ENCODE measurements at places on chromosomes 1 and 21.

DNA sequence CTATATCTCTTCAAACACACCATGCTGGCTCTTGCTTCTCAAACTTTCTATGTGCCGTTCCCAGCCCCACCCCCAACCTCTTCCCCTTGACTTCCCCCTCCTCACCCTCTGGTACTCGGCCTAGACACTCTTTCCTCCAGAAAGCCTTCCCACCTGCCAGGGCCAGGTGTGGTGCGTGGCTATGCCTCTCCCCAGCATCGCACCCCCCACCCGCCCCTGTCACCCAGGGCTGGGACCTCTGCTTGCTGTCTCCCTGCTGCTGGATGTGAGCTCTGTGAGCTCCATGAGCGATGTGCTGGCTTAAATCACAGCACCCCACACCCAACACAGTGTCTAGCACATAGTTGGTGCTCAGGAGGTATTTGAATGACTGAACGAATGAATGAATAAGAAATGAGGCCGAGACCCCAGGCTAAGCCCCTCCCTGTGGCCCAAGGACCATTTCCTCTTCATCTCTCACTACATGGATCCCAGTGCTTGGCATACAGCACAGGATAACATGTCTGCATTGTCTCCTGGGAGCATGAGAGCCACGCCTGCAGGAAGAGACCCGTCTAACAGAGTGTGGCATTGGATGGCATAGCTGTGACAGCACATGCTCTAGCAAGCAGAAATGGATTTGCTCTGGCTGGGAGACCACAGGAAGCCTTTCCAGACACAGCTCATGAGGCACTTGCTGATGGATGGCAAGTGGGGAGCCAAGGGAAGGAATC lies 19.7 kb downstream of the TNNT2 start:
- DNase-seq, result no peak

DNA sequence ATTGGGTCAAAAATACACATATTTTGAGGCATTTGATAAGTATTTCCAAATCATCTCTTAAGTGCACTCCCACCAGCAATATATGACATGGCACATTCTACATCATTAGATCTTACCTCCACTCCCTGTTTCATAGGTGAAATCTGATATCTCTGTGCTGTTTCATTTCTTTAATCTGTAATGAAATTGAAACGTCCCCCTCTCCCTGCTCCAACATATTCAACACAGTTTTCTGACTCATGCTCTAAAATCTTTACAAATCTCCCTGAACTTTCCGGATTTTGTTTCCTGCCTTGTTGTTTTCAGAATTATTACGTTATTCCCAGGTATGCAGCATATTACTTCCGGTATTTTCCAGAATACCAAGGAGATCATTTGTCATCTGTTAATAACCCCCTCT lies 66.1 kb upstream of the AKT3 start:
- DNase-seq, result no peak

- DNase-seq, result no peak
Measured at GRCh38 chr1:166017395-166017794, 149.4 kb downstream of the FAM78B start.

GRCh38 chr1:41842326-41842725 lies 76.4 kb downstream of the HIVEP3 start:
- no peak for DNase-seq

GRCh38 chr1:215132156-215132555 lies 49.6 kb downstream of the KCNK2 start:
- no peak for DNase-seq

DNA sequence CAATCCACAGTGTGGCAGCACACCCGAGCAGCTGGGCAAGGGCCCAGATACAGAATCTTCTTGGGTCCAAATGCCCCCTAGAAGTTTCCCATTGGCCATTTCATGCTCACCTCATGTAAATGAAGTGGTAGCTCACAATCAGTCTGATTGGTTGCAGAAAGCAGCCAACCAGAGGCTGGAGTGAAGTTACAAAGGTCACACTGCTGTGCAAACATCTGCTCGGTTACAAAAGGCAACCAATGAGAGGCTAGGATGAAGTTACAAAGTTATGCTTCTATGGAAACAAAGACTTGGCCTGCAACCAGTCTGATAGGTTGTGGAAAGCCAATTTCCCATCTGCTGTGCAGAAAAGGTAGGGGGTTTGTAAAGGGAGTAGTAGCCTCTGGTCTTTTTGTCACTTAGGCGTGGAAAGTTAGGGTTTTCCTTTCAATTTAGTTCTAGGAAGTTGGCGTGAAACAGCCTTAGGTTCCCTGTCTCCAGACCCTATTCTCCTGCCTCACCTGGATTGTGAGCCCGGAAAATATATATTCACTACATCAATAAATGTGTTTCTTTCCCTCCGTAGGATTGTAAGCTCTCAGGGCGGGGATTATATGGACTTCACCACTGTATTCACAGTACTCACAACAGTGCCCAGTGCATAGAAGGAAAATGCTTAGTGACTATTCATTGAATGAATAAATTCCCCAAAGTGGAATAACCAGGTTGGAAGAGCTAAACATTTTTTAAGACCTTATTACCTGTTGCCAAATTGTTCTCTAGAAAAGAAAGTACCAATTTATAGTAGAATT lies 91.9 kb downstream of the URB2 start:
- DNase-seq, result no peak

GRCh38 chr1:81340239-81340638 lies 460.5 kb upstream of the ADGRL2 start:
- no peak for DNase-seq

DNA sequence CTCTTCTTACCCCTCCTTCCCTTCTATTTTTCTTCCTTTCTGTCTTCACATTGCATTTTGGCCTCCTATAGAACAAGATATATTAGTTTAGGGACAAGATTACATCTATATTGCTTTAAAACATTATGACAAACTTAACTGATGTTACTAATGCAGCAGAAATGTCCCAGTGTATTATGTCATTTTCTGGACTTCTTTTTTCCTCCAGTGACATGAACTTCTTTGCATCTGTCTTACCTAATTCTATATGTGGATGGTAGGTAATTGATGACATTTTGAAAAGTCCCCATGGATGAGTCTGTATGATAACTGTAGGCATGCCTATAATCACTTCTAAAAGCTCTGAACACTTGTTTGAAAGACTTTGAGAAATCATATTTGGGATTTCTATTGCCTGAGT lies 89.5 kb downstream of the FNBP1L start:
- DNase-seq, result no peak

- no peak for DNase-seq
Measured at GRCh38 chr1:29311352-29312030, 75.2 kb downstream of the PTPRU start.

GRCh38 chr1:62613325-62613727 lies 16.0 kb downstream of the ANGPTL3 start:
- DNase-seq, result no peak

GRCh38 chr1:22773981-22774832 lies 63.6 kb downstream of the EPHB2 start:
- DNase-seq, result no peak

DNA sequence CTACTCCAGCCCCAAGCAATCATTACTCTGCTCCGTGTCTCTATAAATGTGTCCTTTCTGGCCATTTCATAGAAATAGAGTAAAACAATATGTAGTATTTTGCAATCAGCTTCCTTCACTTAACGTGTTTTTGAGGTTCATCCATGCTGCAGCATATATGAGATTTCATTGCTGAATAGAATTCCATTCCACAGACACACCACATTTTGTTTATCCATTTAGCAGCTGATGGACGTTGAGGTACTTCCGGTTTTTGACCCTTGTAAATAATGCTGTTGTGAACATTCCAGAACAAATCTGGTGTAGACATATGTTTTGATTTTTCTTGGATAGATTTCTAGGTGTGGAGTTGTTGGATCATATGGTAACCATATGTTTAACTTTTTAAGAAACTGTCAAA lies 30.7 kb downstream of the ADAM30 start:
- DNase-seq, result no peak

DNA sequence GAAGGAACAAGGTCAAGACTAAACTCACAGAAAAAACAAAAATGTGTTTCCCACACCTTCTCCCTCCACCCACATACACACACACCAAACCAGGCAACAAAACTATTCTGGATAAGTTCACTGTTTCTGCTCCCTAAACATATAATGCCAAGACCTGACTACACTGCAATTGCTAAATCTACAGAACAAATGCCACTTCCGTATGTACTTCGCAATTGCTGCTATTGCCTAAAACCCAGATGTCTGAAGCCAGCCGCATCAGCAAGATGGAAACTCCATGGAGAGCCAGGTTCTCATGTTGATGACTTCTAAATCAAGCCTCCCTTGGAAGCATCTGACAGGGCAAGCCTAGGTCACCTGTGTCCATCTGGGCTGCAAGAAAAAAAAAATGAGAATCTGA lies 8.3 kb upstream of the AIM2 start:
- no peak for DNase-seq

DNA sequence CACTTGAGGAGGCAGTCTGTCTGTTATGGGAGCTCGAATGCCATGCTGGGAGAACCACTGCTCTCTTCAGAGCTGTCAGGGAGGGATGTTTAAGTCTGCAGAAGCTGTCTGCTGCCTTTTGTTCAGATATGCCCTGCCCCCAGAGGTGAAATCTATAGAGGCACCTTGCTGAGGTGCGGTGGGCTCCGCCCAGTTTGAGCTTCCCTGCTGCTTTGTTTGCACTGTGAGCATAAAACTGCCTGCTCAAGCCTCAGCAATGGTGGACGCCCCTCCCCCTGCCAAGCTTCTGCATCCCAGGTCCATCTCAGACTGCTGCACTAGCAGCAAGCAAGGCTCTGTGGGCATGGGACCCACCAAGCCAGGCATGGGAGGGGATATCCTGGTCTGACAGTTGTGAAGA lies 247.5 kb downstream of the LMX1A start:
- DNase-seq, result peak; percentile 86

GRCh38 chr1:17615157-17615556 lies 75.7 kb downstream of the ARHGEF10L start:
- DNase-seq, result no peak

DNA sequence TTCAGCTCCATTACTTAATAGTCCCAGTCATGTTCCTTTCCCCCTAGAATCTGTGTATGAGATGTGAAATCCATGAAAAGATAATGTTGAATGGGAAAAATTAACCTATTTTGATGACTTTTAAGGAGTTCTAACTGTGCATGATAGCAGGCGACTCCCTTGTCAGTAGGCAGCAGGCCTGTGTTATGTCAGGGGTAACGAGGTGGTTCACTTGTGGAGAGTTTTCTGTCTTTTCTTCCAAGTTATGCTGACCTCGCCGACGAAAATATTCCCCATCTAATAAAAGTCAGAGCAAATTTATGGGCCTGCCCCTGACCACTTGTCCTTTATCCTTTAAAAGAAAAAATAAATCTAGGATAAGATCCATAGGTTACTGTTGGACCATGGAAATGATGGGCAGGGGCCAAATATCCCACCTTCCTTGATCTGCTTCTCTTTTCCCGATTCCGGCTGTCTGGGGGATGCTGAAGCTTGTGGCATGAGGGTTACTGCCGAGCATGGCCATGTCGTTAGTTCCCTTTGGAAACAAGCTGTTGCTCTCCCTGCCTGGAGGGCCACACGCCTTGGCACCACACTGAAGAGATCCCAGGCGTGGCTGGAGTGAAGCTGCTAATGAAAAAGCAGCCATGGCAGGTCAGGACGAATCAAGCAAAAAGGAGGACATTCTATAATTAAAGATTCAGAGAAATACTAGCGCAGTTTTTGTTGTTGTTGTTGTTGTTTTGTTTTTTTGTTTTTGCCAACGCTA lies 93.8 kb downstream of the ROR1 start:
- DNase-seq, result no peak

GRCh38 chr1:162629077-162629627 lies 3.1 kb upstream of the DDR2 start:
- no peak for DNase-seq

DNA sequence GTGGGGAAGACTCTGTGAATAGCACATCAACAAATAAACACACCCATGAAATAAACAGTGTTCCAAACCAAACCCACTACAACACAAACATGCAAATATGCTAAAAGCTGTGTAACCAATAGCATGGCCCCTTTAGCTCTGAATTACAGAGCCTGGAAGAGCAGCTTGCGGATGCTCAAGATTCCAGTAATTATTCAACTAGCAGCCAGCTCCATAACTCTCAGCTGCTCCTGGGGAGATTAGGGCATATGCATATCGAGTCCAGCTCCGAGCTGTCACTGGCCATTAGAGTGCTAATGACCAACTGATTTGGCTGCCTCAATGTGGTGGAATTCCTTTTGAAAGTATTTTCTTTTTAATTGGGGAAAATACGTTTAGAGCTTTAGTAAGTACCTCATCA lies 207.1 kb downstream of the HHAT start:
- no peak for DNase-seq

GRCh38 chr1:9253004-9253403 lies 18.4 kb downstream of the H6PD start:
- no peak for DNase-seq

GRCh38 chr1:197736685-197737084 lies 38.6 kb downstream of the DENND1B start:
- no peak for DNase-seq

GRCh38 chr1:248886237-248886895 lies 19.7 kb upstream of the PGBD2 start:
- no peak for DNase-seq
